NCI-H187 (cell line): ENCODE measurements at places on chromosomes 3 and 15.

DNA sequence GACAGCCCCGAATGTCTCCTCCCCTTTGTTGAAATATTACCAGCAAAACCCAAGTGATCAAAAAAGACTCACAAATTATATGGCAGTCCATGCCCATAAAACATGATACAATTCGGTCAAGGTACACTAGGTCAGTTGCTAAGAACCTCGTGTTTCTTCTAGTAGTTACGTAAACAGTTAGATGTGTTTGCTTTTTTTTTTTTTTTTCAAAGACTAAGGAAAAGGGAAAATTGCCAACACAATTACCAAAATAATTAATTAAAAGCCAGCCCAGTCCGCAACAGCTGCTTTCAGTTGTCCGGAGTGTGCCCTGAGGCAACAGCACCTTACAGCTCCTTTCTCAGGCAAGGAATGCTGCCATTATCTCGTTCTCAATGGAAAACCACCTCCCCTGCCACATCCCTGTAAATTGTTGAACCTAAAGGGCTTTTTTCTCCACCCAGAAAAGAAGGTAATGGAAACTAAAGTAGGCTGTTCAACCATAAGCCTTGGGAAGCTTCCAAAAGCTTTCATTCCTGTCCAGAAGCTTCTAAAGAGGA is 129.2 kb upstream of the TSC22D2 start:
- no peak for DNase-seq

DNA sequence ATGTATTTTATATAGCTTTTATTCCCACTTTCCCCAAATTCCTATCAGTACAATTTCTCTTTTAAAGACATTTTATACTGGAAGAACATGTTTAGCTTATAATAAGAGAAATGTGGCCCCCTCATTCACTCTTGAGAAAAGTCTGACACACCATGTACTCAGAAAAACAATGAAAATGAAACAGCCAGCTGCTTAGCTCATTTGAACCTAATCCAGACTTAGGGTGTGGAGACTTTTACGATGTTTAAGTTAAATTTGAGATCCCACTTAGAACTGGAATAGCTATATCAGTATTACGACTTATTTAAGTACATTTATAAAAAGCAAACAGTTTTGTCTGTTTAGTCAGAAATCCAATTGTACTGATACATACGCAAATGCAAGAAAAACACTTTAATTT is 252.3 kb upstream of the ARRDC4 start:
- DNase-seq = no peak

GRCh38 chr15:37933666-37934065 is 774 bp upstream of the TMCO5A start:
- DNase-seq = no peak

DNA sequence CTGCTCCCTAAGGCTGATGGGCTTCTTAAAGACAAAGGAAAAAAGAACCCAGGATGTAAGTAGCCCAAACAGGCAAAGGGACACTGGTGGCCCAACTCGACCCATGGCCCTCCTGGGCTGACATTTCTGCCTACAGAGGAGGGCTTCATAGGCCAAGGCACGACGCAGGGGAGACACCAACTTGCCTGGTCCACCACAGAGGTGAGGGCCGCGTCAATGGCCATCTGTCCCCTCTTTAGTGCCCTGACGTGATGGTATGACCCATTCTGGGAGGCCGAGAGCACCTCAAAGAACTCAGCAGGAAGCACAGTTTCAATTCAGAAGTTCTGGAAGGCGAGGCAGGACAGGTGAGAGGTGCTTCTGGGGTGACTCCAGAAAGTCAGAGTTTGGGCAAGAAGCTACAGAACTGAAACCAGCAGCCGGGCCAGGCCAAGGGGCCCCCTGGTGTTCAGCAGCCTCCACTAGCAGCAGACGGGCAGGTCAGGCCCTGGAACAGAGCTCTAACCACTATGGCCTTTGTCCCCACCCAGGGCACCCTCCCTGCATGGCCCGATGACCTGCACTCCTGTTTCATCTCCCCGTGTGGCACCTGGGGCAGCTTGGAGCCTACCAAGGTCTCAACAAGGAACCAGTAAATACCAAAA is 45.1 kb downstream of the HMCES start:
- DNase-seq = no peak

DNA sequence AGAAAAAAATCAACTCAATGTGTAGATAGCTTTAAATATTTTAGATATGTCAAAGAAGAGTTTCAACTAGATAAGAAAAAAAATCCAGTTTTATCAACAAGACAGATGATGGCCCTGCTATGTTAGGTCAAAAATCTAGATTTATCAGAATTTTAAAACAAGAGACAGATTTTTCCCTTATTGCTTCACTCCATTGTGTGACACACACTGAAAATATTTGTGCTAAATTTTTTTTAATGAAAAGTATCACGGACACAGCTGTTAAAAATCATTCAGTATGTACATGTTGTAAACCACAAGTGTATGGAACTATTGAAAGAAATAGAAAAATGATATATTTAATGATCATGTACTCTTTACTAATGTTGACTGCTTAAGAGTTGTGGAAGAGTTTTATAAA is 43.6 kb downstream of the FOXB1 start:
- DNase-seq = no peak

DNA sequence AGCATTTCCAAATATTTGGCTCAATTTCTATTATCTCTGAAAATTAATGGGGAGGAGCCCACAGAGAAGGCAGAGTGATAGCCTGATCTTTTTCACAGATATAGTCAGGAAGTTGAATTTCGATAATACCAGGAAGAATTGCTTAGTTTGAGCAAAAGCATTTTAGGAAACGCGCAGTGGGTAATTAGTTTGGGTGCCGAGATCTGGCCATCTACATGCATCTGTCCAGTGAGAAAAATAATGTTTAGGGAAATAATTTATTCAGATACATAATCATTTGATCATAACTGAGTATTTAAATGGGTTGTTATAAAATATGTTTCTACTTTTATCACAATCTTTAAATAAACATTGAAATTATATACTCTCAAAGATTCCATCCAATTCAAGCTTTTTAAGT is 653.9 kb downstream of the RBMS3 start:
- DNase-seq = no peak

DNA sequence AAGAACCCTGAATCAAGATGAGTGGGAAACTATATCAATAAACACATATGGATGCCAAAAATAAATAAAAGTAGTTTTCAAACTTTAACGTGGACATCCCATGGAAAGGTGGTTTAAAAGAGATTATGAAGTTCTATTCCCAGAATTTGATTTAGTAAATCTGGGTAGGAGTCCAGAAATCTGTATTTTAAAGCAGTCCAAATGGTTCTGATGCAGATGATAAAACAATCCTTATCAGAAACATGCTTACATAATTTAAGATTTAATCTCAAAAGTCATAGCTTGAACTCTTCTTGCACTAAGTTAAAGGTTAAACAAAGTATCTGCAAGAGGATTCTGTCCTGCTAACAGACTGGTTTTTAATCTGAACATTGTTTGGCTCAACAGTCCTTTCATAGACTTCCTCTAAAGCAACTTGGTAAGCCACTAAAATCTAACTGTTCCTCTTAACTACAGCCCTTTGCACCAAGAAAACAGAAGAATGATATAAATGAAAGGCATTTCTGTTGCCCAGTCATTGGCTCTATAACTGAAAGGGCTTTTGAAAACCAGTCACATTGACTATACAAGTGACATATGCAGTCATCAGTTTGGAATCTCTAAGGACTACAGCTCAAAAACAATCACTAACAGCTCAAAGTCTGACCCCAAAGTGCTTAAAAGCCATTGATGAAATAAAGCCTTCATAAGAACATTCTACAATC is 23.4 kb upstream of the MAP4 start:
- no peak for DNase-seq

- peak; percentile 23 for DNase-seq
These were observed 53.7 kb downstream of the NMD3 start for GRCh38 chr3:161274691-161275298.

DNA sequence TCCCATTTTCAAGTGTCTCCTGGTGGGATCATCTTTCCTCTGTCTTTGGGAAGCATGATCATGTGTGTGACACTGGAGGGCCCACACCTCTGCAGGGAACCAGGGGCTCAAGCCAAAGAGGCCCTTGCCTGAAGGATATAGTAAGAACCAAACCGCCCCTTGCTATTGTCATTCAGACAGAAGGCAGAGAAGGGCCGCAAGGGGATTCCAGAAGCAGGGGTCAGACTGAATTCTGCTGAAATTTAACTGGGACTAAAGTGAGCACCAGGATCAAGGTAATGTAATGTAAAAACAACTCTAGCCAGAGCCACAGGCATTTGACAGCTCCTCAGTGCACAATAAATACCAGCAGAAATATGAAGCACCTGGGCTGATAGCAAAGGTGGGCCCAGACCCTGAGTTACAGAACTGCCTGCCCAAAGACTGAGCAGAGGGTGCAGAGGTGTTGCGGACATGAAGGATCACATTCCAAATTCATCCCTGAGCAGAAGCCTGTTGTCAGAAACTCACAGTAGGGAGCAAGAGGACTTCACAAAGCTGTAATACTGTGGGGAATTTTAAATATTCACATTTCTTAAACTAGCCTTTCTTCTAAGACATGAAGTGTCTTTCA is 46.0 kb upstream of the RASGRF1 start:
- DNase-seq = no peak

GRCh38 chr3:151101270-151101969 is 16.0 kb downstream of the MED12L start:
- DNase-seq = no peak

DNA sequence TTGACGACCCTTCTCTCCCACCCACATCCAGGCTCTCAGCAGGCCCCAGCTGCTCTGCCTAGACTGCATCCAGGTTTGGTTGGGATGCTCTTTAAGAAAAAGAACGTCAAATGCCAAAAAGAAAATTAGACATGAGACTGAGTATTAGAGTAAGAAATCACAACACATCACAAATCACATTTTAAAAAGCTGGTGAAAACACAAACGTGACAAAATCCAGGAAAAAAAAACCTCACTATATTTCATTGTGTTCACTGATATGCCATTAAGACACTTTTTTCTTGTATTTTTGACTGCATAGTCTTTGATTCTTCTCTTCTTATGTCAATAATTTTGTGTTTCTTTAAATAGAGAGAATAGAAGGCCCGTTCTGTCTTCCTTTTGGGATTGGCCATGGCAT is 243.7 kb downstream of the TLE3 start:
- DNase-seq = no peak

- DNase-seq = no peak
These were observed 87.0 kb upstream of the ST8SIA2 start for GRCh38 chr15:92306663-92307062.

DNA sequence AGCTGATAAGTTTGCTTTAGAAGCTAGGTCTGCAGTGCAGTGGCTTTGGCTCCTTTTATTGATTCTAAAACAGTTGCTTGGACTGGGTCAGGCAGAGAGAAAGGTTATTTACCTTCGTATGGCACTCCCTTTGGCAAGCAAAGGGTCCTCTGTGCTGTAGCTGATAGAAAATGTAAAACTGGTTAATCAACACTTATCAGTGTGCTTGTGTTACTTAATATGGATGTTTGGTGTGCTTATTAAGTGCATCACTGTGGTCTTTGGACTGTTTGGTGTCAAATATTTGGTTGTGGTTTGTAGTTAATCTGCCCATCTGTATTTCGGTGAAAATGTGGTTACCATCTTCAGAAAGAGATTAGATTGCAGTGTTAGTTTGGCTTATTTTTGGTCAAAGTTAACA is 16.0 kb downstream of the UBE2E2 start:
- DNase-seq = no peak

DNA sequence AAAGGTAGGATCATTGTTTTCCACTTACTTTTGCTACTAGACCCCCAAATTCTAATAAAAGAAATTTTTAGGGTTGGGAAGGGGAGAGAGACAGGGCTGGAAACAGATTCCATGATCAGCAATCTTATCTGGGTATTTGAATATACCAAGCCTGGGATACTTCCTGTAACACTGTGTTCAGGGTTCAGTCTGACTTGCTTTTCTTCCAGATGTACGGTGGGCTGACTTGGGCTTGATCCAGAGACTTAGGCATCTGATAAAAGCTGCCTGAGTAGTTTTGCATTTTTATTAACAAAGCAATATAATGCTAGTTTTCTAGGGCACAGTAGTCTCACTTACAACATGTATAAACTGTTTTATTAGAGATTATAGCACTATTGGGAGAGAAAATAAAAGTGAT is 49.2 kb downstream of the KCNMB2 start:
- no peak for DNase-seq

DNA sequence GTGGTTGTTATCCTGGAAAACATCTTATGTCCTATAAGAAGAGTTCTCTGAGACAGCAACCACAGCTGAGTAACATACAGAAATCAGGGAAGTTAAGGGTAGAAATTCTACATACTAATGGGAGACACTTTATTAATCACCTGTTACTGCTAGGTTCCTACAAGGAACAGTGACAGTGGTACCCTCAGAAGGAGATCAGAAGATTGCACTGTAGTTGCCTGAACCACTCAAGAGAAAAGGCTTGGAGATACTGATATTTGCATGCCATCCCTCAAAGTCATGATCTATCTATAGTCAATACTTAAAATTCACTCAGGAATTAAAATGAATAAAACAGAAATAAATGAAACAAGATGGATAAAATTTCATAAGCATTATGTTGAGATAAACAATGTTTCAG is 136.0 kb downstream of the LMLN start:
- DNase-seq = no peak

- DNase-seq = no peak
These were observed 9.2 kb upstream of the SLCO3A1 start for GRCh38 chr15:91844341-91844740.

GRCh38 chr3:28575746-28576613 is 227.4 kb upstream of the AZI2 start:
- peak; percentile 9 for DNase-seq

DNA sequence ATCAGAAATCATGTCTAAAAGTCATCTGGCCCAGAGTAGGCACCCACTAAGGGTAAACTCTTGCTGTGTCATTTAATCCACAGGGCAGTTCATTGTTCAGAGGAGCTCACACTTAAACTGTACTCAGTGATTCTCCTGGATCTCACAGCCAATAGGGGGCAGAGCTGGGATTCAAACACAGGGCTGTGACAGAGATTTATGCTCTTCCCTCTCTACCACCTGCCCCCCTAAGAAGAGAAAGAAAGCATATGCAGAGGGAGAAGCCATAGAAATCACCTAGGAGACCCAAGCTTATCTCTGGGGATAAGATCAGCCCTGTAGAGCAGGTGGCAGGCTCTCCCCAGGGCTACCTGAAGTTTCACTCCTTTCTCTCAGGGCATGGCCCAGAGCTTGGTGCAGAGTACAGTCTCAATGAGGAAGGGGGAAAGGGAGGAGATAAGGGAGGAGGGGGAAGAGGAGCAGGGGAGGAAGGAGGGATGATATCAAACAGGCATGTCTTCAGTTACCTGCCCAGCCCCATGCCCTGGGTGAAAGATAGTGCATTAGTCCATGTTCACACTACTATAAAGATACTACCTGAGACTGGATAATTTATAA is 51.8 kb upstream of the ADPGK start:
- DNase-seq = peak; percentile 9
